Activated naive CD4-positive, alpha-beta T cell treated with anti-CD3 and anti-CD28 coated beads, Interleukin-2, amount 50 U/mL, for 72 hours (primary cell): ENCODE measurements at places on chromosomes 4 and X. TPM values are rescaled to one million over a fixed set of nuclear protein-coding genes. Genes with fewer than 3 reads are reported as not detected.

GRCh38 chr4:72911316-72911715 lies 158.2 kb downstream of the COX18 start:
- DNase-seq: no peak

DNA sequence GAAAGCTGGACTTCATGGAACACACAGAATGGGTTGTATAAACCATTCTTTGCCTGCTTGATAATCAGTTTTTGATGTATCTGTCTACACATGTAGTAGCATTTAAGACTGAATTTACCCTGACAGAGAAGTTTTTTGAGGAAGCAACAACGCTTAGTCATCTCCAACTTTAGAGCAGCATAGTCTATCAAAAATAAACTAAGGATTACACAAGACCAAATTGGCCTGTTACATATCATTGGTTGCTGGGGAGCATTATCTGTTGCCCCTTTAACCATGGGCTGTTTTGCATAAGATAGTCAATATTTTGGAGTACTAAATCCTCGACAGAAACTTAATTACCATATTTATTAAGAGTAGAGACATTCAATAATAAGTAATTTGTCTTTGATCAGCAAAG lies 347.4 kb downstream of the FAM47B start:
- no peak for DNase-seq

- no peak for DNase-seq
Measured at GRCh38 chr4:120853161-120853935, 69.2 kb downstream of the PRDM5 start.

GRCh38 chr4:66565801-66566200 lies 895.5 kb upstream of the EPHA5 start:
- DNase-seq: no peak

GRCh38 chr4:159171287-159171686 lies 68.4 kb downstream of the RAPGEF2 start:
- no peak for DNase-seq

GRCh38 chr4:31702326-31702725 lies 982.2 kb downstream of the PCDH7 start:
- DNase-seq: no peak

DNA sequence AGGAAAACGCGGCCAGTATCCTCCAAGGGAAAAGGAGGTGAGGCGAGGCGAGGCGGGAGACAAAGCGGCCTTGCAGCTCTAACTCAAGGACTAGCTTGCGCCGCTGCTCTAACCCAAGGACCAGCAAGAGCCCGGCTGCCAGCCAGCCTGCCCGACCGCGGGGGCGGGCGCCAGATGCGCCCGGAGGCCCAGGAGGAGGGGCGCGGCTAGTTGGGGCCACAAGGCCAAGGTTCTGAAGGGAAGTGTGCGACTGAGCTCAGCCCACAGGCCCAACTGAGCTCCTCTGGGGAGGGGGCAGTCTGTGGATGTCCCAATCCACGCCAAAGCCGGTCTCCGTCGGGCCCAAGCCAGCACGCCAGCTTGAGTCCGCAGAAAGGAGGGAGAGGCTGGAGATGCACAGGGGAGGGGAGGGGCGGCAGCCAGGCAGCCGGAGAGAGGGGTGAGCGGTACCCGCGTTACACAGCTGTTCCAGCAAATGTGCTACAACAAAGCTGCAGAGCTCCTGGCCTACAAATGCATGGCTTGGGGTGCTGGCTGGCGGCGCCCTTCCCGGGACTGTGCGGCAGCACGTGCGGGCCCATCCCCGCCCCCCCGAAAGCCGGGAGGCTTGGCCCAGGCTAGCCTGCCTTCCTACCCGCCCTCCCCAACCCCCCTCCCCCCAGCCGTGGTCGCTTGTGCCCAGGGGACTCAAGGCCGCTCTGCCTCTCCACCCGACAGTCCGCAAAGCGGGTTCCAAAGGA lies 637 bp downstream of the AMER1 start:
- DNase-seq: peak; percentile 56

CENPVL1 gene
- not detected for total RNA-seq

- no peak for DNase-seq
Measured at GRCh38 chr4:107156443-107156842, 120.3 kb upstream of the DKK2 start.

TGIF2LX gene
- not detected for total RNA-seq

DNA sequence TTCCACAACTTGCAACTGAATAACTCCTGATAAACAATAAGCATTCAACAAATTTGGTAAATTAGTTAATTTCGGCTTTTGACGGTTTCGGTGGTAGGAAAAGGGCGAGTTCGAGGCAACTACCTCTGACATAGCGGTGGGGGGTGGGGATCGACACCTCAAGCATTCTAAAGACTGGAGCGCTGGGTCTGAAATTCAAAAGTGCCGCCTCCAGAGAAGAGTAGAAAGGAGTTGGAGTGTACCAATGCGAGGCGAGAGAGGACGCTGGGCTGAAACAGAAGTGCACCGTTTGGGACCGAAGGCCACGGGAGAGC lies 725 bp downstream of the SMC1A start:
- no peak for DNase-seq

DNA sequence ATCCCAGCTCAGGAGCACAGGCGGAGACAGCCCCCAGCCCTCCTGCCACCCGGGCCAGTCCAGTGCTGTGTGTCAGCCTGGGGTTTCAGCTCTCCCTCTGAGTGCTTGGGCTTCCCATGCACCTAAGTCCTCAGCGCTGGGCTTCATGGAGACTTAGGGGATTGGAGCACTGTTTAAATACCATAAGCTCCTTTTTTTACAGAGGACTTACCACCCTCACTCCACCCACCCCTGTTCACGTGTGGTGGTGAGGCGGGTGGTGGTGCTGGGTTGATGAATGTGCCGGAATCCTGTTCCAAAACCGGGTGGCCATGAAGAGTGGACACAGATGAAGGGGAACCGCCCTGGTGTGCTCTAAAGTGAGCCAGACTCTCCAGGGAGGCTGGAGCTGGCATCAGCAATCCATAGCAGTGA lies 66.9 kb downstream of the PSAPL1 start:
- no peak for DNase-seq

- DNase-seq: peak; percentile 75
Measured at GRCh38 chr4:2535376-2536192, 863 bp upstream of the FAM193A start.

LNX1 gene
- total RNA-seq: not detected

MSANTD1 gene
- 1.6 TPM for total RNA-seq

- no peak for DNase-seq
Measured at GRCh38 chr4:142386449-142386848, 459.7 kb downstream of the INPP4B start.

TMEM156 gene
- 13.8 TPM for total RNA-seq

DNA sequence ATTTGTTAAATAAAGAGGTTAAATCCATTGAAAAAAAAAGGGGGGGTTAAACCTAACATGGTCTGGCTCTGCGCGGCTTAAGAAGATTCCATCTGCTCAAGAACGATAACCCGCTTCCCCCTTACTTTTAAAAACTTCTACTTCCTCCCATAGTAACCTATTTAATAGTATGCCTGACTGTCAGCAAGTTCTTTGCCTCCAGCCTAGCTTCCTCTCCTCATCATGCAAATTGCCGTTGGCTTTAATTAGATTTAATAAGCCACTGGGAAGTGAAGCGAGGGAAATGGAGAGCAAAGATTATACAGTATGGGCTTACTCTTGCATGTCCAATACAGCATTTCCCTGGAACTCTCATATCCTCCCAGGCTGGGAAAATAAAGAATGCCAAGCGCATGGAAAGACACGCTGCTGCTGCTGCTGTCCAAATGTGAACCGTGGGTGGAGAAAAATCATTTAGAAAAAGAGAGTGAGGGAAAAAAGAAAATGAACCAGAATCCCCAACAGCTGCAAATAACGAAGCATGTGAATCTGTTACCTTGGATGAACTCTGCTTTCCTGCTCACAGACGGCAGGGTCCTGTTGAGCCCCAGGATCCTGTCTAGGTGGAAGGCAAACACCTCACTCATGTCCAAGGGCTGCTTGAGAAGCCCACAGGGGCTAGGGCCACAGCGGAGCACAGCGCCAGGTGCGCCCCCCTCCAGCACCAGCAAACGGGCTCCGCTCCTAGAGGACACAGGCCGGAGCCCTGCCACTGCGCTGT lies 2.7 kb downstream of the GASK1B start:
- DNase-seq: no peak

TMEM255A gene
- not detected for total RNA-seq

EPGN gene
- not detected for total RNA-seq

DNA sequence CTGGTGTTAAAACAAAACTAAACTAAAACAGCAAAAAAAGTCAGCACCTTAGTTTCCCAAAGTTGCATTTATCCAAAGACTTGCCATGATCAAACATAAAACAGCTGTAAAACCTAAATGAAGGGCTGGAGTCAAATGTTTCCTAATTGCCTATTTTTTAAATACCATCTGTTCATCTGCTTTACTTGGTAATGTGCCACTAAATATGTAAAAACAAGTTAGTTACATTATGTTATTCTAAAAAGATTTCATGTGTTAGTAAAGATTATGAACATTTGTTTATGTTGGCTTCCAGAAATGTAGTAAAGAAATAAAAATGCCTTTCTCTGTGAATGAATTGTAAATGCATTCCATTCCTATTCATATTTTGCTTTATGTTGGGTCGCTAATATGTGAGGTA lies 977.8 kb downstream of the FSTL5 start:
- no peak for DNase-seq

GRCh38 chr4:24820541-24820940 lies 25.2 kb downstream of the SOD3 start:
- no peak for DNase-seq

DNA sequence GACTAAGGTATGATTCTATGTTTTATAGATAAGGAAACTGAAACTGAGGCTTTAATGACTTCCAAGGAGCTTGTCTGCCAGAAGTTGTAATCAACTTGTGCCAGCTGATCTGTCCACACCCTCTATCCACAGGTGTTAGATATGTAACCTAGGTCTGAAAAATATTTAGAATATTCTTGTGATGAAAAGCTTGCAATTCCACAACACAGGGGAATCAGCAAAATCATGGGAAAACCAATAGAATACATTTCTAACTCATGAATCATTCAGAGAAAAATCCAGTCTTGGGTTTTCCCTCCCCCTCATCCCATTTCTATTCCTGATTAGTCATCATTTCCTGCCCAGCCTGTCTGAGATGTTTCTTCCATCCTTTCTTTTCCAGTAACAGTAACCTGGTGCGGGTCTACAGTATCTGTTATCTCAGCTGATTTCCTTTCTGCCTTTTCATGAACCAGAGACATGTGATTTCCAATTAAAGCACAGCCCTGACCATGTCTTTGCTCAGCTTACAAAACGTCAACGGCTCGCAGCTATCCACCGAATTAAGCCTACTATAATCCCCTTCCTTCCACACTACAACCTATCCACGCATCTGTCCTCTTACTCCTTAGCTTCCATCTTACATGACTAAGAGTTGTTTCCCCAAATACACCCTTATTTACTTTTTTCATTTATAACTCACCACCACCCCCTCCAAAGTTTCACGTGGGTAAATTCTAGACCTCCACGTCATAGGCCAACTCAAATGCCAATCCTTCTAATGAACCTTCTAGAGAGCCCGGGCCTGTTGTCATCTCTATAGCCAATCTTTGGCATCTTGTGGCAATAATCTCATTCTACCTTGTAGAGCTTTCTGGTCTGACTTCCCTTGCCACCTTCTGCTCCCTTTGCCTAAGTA lies 961 bp upstream of the NOCT start:
- DNase-seq: peak; percentile 11

DNA sequence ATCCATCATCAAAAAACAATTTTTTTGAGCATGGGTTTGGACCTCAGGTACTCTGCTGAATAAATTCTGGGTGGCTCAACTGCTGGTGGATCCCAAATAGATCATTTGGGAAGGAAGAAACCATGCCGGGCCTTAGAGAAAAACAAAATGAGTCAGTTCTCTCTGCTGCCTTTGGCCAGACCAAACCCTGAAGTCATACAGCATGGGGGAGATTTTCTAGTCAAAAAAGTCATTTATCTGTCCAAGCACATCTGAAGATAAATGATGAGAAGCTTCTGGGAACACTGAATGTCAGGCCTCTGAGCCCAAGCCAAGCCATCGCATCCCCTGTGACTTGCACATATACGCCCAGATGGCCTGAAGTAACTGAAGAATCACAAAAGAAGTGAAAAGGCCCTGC lies 261.4 kb downstream of the DHX15 start:
- no peak for DNase-seq

GRCh38 chr4:2142630-2143427 lies 83.7 kb downstream of the NAT8L start:
- no peak for DNase-seq

TLR8 gene
- not detected for total RNA-seq

GRCh38 chr4:7788694-7789425 lies 150.8 kb downstream of the AFAP1 start:
- no peak for DNase-seq

GRCh38 chr4:182809417-182810102 lies 107.6 kb downstream of the DCTD start:
- no peak for DNase-seq

DNA sequence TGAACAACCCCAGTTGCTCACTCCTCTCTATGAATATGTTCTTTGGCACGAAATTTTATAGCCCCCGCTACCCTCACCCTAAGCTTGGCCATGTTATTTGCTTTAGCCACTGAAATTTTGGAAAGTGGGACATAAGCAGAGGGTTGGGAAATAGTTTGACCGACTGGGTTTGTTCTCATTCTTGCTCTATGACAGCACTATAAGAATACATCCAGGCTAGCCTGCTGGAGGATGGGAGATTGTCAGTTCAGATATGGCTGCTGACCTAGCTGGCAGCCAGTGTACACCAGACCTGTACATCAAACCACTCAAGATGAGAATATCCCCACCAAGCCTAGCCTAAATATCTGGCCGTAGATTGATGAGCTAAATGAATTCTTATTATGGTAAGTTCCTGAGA lies 298.1 kb downstream of the PDGFC start:
- no peak for DNase-seq
